ENCODE measurements at places on chromosomes 13 and 19.
A peak's percentile ranks its signal among the peaks of the same experiment; 100 is the strongest.

GRCh38 chr19:34793565-34793964, 20.6 kb upstream of the ZNF599 start:
- no peak overlapping the region for H3K4me3 ChIP-seq
- H3K4me1 ChIP-seq, result no peaks in the 10 kb centered on the region
- no peaks in the 10 kb centered on the region for H3K36me3 ChIP-seq
- no peaks in the 10 kb centered on the region for H3K27me3 ChIP-seq
- no peak overlapping the region for H3K27ac ChIP-seq

DNA sequence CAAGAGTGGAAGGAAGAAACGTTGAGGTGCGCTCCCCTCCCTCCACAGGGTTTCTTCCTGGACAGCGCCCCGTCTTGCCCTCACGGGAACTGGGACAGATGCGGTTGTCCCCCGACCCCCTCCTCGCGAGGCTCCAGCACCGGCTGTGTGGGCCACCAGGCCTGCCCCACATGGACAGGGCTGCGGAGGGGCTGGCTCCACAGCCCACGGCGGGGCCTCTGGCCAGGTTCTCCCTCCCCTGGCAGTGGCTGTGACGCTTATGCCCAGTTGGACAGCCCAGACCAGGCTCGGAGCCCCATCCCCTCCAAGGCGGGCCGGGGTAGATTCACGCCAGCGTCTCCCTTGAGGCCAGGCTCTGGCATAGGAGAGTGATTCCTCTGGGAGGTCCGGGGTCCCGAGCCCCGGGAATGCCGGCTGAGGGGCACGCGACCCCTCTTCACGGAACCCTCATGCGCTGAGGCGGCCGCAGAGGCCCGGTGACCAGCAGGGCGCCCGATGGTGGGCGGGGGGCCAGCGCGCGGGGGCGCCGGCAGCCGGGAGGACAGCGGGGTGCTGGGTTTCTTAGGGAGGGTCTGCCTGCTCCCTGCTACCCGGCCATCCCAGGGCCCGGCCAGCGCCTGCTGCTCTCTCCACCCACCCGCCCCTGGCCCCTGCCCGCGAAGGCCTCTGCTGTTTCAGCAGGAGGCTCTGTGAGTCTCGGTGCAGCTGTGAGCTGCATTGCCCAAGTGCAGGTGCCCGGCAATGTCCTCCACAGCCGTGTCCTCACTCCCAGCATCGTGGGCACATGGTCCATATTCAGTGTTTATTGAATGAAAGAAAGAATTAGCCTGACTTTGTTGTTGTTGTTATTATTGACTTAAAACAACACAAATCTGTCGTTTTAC, 20.3 kb upstream of the GAS6 start:
- no peak for DNase-seq
- H3K27me3 ChIP-seq, result peaks cover 5% of the 10 kb centered on the region
- peaks cover 18% of the 10 kb centered on the region for H3K4me1 ChIP-seq

DNA sequence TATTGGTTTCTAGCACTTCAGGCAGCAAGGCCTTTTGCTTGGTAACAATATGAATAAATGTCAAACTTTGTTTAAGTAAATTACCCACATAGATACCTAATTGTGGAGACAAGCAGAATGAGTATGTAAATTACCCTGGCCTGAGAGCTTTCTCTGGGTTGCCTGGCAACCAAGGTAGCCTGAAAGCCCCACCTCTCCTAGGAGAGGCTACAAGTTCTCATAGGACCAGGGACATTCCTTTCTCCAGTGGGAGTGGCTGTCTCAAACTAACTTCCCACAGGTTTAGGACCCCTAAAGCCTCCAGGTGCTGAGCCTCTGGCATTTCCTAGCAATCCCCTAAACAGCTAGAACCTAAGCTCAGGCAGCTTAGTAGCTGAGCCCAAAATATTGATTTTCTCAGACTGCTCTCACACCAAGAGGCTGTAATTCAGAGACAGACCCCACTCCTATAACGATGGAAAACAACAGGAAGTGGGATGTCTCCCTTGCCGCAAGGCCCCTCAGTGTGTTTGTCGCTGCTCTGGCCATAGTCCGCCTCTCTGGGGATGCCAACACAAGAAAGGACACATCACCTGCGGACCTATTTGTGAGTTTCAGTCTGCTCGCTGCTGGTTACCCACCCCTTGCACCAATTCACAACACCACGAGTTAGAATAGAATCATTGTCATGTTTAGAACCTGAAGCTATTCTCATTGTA, 207.3 kb downstream of the DLEU7 start:
- H3K27me3 ChIP-seq, result no peaks in the 10 kb centered on the region
- no peaks in the 10 kb centered on the region for H3K4me1 ChIP-seq
- no peak for DNase-seq

DNA sequence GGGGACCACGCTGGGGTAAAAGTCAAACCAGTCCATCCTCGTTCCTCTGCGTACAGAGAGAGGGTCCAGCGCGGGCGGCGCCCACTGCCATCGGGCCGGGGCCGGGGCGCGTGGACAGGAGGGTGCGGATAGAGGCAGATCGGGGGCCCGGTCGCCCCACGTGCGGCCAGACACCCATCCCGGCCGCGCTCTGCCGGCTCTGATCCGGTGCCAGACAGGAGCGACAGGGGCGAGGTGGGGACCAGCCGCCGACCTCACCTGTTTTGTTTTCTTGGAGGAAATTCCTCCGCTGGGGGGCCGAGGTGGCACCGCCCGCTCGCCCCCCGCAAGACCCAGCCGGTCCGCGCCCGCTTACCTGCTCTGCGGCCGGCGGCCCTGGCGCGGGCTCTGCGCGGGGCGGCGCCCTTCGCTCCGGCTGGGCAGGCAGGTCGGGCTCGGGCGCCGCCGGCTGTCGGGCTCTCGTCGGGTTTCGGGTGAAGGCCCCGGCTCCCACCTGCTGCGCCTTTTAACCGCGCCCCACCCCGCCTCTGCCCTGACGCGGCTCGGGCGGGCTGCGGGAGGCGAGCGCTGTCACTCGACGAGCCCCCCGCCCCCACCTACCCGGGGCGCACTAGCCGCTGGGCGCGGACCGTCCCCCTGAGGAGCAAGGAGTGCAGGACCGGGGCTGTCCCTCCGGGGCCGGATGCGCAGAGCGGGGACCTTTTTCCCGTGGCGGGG, at the start of gene GJB6:
TSS of gene GJB6 (minus strand) at position 481 of the 717 bp plus-strand sequence. CDS start 8,839 bp downstream, outside the sequence.
- H3K4me1 ChIP-seq, result peaks cover 5% of the 10 kb centered on the region
- peak within 1 kb of the TSS; percentile 73 for H3K4me3 ChIP-seq
- no peak for DNase-seq
- H3K27me3 ChIP-seq, result peaks cover 7% of the 10 kb centered on the region
- H3K36me3 ChIP-seq, result no peaks in the 10 kb centered on the region
- no peak within 1 kb of the TSS for H3K27ac ChIP-seq

GRCh38 chr19:47226426-47227351, 4.3 kb downstream of the BBC3 start:
- peaks cover 41% of the 10 kb centered on the region for H3K4me1 ChIP-seq
- H3K4me3 ChIP-seq, result peak overlapping the region; percentile 74
- no peaks in the 10 kb centered on the region for H3K27me3 ChIP-seq
- H3K27ac ChIP-seq, result peak overlapping the region; percentile 94

DNA sequence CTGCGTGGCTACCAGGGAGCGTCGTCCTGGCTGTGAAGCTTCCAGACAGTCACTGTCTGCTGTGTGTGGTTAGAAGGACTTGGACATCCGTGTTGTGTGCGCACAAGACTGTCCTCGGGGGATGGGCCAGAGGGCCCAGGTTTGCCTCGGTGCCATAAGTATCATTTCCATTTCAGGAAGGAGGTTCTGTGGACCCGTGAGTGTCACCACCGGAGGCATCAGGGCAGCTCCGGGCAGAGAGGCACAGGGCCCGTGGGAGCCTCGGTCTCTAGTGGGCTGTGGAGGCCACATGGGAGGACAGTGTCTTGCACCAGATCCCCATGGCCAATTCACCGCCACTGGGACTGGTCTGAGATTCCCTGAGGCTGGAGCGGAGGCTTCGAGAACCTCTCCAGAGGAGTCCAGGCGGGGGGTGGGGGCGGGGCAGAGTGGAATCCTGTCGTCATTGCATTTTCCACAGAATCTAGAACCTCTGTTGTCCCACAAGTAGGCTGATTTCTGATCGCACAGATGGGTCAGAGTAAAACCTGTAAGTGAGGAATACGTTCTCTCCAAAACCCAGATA, 6.0 kb downstream of the ZNF57 start:
- no peaks in the 10 kb centered on the region for H3K36me3 ChIP-seq
- no peaks in the 10 kb centered on the region for H3K27me3 ChIP-seq
- peaks cover 6% of the 10 kb centered on the region for H3K4me1 ChIP-seq
- H3K4me3 ChIP-seq, result no peak overlapping the region
- no peak for DNase-seq

DNA sequence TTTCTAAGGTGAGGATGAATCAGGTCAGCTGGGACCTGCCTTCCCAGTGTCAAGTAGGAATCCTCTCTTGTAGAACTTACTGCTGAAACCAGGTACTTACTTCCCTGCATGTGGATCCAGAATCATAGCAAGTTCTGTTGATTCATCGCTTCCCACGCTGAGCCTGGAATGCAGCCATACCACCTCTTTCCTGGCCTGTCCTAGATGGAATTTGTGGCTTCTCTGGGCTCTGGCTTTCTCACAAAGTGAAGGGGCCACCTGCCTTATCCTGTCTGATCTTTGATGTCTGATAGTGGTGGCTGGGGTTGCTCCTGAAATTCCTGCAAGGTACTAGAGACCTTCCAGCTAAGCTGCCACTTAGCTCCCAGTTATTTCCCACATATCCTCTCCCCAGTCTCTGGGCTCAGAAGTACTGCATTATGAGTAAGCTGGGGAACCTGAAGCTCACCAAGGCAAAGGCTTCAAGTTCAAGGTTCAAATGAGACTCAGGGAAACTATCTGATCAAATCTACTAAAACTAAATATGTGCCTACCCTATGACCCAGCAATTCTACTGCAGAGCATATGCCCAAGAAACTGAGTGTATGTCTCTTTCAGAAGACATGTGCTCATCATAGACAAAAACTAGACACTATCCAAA, 103.5 kb downstream of the SUCLA2 start:
- H3K27ac ChIP-seq, result no peak overlapping the region
- H3K36me3 ChIP-seq, result no peaks in the 10 kb centered on the region
- H3K4me1 ChIP-seq, result no peaks in the 10 kb centered on the region
- no peak overlapping the region for H3K4me3 ChIP-seq

DNA sequence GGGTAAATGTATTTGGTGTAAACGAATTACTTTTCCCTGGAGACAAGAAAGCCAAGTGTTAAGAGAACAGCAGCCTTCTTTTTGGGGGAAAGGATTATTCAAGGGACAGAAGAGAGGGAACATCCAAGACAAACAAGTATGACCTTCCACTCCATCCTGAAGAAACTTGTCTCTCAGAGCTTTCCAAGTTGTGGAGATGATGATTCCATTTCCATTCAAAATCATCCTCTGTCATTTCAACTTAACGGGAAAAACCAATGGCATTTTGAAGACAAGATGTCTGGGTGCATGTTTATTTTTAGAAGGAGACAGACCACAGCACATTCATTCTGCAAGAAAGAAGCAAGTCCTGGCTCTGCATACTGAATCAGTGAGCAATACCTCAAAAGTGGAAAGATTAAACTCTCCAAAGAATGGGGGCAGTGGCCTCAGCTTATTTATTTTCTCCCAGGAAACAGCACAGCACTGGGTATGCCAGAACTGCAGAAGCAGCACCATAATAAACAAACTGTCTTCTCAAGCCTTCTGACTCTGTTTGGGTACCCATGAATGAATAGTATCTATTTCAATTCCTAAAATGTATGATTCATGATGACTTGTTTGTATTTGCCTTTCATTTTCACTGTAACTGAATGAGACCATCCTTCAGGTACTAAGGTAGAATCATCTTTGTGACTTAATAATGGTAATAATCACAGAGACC, 541.0 kb downstream of the RFC3 start:
- DNase-seq, result no peak
- no peaks in the 10 kb centered on the region for H3K36me3 ChIP-seq
- no peak overlapping the region for H3K27ac ChIP-seq
- H3K4me3 ChIP-seq, result no peak overlapping the region
- H3K27me3 ChIP-seq, result no peaks in the 10 kb centered on the region
- no peaks in the 10 kb centered on the region for H3K4me1 ChIP-seq

DNA sequence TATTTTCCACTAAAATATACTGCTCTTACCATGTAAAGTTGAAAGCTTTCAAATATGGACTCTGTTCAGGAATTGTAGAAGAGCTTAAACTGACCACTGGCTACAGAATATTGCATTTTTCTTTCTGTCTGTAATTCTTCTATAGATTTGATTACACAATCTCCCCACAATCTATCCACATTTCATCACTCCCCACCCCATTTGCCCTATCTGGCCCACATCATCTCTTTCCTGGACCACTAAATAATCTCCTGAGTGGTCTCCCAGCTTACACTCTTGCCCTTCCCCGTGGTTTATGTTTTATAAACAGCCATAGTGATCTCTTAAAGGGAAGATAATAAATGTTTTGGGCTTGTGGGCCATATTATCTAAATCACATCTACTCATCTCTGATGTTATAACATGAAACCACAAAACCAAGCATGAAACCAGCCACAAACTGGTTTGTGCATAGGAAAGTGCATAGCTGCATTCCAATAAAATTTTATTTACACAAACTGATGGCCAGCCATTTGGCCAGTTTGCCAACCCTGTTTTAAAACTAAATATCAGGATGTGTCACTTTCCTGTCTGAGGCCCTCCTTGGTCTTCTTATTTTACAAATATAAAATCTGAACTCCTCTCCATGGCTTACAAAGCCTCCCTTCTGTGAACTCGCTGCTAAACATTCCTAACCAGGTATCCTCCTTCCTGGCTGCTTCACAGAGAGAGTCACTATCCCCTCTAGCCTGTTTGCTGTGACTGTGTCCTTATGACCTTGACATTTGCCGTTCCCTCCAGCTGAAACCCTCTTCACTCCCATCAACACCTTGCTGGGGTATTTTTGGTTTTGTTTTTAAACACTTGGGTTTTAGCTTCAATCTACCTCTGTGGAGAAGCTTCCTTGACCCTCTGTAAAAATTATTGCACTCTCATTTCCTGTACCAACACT, 500.9 kb downstream of the GPC6 start:
- DNase-seq, result no peak
- H3K4me3 ChIP-seq, result no peak overlapping the region
- H3K27ac ChIP-seq, result no peak overlapping the region

DNA sequence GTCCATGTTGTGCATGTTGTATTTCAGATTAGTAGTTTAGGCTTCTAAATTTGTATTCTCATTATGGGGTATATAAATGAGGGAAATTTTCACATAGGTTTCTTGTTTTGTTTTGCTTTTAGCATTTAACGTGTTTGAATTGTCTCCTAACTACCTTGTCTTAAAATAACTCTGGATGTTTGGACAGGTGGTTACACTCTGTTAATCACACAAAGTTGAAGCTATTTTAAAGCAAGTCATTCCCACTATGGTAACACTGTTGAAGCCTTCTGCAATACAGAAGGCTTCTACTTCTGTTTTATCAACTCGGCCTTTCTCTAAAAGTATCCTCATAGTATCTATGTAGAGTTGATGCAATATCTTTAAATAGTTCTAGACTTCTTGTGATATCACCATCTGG, 245.3 kb upstream of the HTR2A start:
- no peak for DNase-seq
- H3K36me3 ChIP-seq, result no peaks in the 10 kb centered on the region
- no peak overlapping the region for H3K27ac ChIP-seq
- H3K4me1 ChIP-seq, result no peaks in the 10 kb centered on the region
- no peaks in the 10 kb centered on the region for H3K27me3 ChIP-seq
- no peak overlapping the region for H3K4me3 ChIP-seq

- H3K4me3 ChIP-seq, result no peak overlapping the region
- DNase-seq, result no peak
- no peaks in the 10 kb centered on the region for H3K27me3 ChIP-seq
- H3K27ac ChIP-seq, result no peak overlapping the region
- no peaks in the 10 kb centered on the region for H3K36me3 ChIP-seq
- H3K4me1 ChIP-seq, result no peaks in the 10 kb centered on the region
These were observed 104.3 kb upstream of the FRY start for GRCh38 chr13:31927219-31927653.
